ENCODE measurements at places on chromosomes 12 and 14.

- DNase-seq, result no peak
These were observed 196.5 kb upstream of the FRMD6 start for GRCh38 chr14:51455041-51455835.

GRCh38 chr14:20857630-20858261 is 33.4 kb upstream of the RNASE3 start:
- DNase-seq, result peak; percentile 42

- DNase-seq, result no peak
These were observed 237.0 kb downstream of the KIF21A start for GRCh38 chr12:39205969-39206368.

GRCh38 chr12:39138268-39138667 is 232.9 kb upstream of the CPNE8 start:
- DNase-seq, result no peak

DNA sequence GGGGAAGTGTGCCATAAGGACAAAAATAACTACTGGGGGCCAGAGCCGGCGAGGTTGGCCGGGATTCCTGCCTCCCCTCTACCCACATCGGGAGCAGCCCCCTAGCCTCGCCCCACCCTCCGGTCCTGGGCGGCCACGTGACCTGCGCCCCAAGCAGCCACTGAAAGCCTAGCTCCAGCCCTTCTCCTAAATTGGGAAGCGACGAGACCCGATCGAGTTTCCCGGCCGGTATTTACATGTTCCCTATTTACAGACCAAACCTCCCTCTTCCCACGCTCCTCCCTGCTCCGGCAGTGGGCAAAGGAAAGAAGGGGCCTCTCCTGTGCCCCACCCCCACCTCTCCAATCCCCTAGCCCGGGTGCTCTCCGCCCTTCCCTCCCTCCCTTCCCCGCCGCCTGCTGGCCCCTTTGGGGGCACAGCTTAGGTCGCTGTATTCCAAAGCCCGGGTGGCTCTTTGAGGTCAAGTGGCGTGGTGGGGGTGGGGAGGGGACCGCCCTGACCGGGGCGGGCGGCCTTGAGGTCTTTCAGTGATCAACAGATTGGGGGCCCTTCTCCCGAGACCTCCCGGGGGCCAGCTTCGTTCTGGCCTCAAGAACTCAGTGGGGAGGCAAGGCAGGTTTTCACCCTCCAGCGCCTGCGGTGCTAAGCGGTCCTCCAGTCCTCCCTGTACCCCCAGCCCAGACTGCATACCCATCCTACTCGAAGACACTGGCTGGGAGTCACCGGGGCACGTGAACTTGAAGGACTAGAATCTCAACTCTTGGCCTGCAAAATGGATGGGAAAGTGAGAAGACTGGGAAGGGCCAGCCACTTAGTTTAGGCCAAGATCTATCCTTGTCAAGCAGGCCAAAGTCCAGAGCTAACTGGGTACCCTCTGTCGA is 6.3 kb upstream of the CTDSP2 start:
- DNase-seq, result no peak

GRCh38 chr14:74720526-74720925 is 7.6 kb downstream of the FCF1 start:
- no peak for DNase-seq

- no peak for DNase-seq
These were observed 39.4 kb upstream of the HOXC13 start for GRCh38 chr12:53899230-53899629.

GRCh38 chr14:52936437-52936836 is 14.4 kb downstream of the FERMT2 start:
- no peak for DNase-seq

GRCh38 chr14:64623554-64624165 is 73.9 kb downstream of the PPP1R36 start:
- no peak for DNase-seq

DNA sequence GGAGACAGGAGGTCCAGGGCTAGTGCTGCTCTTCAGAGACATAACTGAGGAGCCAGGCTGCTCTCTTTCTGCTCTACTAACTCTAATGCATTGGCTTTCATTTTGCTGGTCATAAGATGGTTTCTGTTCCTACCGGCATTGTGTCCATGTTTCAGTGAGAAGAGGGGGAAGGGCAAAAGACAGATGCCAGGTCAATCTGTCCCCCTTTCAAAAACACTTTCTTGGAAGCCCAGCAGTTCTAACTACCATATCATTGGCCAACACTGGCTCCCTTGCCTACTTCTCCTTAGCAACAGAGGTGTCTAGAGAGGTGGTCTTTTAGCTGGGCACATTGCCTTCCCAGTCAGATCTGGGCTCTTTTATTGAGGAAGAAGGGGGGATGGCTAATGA is 63.9 kb downstream of the TGFB3 start:
- DNase-seq, result no peak

GRCh38 chr14:80275208-80275850 is 64.0 kb upstream of the DIO2 start:
- DNase-seq, result no peak

DNA sequence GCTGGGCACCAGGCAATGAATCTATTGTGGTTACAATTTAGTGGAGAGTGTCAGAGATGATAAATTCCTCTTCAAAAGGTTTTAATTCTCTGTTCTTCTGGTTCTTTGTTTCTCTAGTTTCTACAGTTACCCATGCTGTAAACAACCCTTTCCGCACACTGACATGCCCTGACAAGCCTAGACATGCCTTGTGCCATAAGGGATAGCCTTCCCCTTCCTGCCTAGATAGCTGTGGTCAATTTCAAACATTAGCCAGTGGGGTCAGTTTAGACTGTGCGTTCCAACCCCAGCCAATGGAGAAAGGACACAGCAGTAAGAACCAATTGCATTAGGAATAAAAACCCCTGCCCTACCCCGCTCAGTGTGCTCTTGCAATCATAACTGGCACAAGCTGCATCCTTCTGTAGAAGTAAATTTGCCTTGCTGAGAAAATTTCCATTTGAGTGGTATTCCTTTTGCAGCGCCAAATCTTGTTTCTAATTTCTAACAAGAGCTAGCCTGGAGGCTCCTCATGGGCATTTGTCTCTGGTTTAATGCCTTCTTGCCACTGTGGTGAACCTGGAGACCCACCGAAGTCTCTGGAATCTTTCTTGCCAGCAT is 6.4 kb downstream of the EDDM3A start:
- DNase-seq, result no peak

GRCh38 chr12:104143002-104143401 is 5.0 kb upstream of the NFYB start:
- DNase-seq, result no peak

- DNase-seq, result no peak
These were observed 11.5 kb upstream of the NUP107 start for GRCh38 chr12:68675101-68675842.

- DNase-seq, result no peak
These were observed 901.8 kb downstream of the VRK1 start for GRCh38 chr14:97699026-97699425.

DNA sequence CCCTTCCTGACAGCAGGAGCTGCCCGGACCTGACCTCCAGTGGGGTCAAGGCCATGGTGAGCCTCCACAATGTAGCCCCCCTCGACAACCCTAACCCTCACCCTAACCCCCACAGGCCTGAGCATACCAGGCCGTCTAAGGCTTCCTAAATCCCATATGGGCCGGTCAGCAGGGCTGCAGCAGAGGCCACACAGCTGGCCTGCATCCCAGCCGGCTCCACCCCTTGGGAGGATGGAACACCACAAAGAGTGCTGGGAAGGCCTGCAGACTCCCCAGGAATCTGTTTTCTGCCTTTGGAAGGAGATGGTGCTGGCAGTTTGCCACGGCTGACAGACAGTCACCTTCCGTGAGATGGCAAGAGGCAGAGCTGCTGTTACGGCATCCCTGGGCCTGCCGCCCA is 2.8 kb downstream of the TMEM179 start:
- DNase-seq, result no peak

- DNase-seq, result no peak
These were observed 12.9 kb downstream of the VASH1 start for GRCh38 chr14:76773956-76774820.

- DNase-seq, result peak; percentile 55
These were observed 55.4 kb downstream of the KCNJ8 start for GRCh38 chr12:21718944-21719650.

DNA sequence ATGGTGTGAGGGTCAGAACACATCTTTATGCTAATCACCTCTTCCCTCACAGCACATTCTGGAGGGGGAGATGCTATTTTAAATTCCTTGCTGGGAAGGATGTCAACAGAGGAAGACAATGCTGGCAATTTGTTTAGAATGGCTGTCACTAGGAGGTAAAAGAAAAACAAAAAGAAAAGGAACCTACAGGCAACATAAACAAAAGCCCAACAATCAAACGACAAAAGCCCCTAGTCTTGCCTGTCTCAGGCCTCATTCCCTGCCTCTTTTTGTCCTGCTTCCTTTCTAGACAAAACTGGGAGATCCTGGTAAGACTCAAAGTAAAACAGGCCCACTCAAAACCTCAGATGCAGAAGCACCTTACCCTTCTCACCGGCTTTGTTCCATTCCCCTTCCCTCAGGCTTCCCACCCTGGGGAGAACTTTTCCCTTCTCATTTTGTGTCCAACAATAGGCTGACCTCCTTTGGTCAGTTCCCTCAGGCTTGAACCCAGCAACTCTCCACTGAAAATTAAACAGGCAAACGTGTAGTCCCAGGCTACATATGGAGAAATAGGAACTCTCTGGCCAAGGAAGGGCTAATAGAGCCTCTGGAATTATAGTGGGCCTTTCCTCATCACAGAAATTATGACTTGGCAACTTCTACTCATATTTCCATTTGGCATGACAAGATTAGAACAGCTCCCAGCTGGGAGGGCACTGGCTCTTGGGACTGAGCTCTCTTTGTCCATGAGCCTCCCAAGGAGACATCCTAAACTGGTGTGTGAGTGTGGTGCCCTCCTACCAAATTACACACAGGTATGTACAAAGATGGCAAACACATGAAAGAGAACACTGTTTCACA is 193.0 kb downstream of the MON2 start:
- DNase-seq, result no peak

All from renal pelvis (tissue), 12 donors.